Activated gamma-delta T cell treated with Interleukin-2 at 50 U/mL for 16 hours (primary cell): ENCODE measurements at places on chromosomes 7 and 10.

- DNase-seq = no peak
Observed at GRCh38 chr10:5092848-5093790, 1.1 kb upstream of the AKR1C3 start.

DNA sequence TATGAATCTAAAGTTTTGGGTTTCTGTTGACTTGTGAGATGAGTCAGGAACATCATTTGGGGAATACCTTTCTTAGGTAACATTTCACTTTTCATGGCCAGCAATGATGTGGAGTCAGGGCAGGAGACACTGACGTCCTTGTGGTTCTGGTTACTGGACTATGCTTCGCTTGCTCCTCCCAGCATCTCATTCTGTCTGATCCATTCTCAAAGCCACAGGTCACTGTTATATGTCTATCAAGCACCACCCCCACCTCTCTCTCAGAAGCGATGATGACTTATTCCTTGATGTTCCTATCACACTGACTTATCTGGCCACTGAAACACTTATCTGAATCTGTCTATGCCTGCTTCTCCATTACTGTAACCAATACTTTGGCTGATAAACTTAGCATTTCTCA, 51.6 kb downstream of the TES start:
- no peak for DNase-seq

DNA sequence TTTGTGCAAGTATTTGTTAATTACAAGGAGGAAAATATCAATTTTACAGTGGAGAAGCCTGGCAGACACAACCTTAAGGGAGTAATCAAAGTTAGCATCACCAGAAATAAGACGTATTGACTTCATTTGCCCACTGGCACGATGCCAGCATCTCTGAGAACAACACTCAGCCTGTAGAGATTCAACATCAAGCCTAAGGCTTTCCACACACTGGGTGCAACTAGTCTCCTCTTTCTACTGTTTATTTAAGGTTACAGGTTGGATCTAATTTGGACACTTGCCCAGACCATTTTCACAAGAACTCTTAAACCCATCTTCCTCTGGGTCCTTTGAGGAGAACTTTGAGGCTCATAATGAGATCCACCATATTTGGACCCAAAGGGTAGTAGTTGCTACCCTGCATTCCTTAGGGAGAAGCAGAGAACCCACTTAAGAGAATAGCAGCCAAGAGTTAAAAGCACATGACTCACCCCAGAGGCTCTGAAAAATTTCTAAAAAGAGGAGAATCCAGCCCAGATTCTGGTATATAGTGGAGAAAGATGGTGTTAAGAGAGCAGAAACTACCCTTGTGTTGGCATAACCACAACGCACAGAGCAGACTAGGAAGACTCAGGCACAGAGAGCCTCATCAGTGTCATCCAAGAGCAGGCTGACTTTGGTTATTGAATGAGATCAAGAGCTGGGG, 97.3 kb downstream of the CCDC71L start:
- DNase-seq = no peak

- no peak for DNase-seq
Observed at GRCh38 chr7:11473220-11473619, 358.8 kb downstream of the THSD7A start.

DNA sequence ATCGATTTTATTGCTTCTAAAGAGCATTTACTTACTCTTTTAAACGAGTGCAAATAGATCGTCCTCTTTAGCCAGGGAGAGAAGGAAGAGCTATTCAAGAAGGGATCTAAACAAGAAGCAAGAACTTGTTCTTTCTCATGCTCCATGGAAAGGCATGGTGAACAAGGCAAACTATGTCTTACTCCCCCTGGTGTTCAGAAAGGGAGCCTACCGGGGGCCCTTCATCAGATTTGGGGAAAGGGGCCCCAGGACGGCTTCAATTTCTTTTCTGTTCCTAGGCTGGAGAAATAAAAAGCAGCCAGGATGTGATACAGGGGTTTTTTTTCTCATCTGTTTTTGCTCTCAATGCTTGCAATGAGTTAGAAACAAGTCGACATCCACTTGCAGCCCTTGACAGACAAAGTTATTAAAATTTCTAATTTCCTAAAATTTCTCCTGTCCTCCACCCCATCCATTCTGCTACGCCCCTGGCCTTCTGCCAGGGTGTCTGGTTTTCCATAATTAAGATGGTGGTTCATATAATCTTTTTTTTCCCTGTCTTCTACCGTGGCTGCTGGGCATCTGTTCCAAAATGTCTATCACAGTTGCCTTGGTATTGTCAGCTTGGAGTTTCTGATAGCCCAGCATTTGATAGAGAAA, 214.4 kb downstream of the CREB5 start:
- DNase-seq = no peak

GRCh38 chr10:49550563-49550962, 11.6 kb upstream of the ERCC6 start:
- DNase-seq = no peak

DNA sequence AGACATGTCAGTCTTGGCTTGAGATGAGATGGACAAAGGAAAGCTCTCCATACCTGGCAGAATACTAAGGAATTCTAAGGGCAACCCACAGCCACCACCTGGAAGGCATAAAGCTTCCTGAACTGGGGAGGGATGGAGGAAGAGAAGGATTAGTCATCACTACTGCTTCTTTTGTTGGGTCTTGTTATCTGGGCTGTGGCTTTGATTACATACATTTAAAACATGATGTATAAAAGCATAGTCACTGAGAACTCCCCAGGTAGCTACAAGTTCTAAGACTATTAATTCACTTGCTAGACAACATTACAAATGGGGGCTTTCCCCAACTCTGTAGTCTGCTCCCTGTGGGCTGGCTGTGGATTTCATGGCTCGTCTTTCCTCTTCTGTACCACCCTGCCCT, 58.2 kb downstream of the RBM33 start:
- no peak for DNase-seq

- no peak for DNase-seq
Observed at GRCh38 chr7:27423290-27423689, 180.7 kb downstream of the EVX1 start.

- no peak for DNase-seq
Observed at GRCh38 chr7:135562720-135563119, 5.0 kb downstream of the NUP205 start.

GRCh38 chr10:93554760-93555432, 11.6 kb upstream of the FFAR4 start:
- peak; percentile 13 for DNase-seq

- DNase-seq = no peak
Observed at GRCh38 chr7:124171068-124171467, 138.2 kb upstream of the TMEM229A start.

DNA sequence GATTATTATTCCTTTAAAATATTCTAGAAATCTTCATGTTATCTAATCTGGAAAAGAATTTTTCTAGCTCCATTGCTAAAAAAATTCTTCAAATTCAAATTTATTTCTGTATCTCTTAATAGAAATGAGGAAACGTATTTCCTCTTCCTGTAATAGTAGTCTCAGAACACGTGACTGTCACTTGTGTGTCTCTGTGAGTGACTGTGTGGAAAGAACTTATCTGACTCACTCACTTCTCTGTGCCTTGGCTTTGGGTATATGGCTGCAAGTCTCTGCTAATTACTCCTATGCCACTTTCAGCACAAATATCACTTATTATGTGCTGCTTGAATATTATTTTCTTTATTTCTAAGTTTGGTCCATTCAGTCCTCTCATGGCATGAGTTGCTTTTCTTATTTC, 132.7 kb downstream of the CNTNAP2 start:
- DNase-seq = no peak

- DNase-seq = peak; percentile 17
Observed at GRCh38 chr7:29988424-29989256, 961 bp downstream of the SCRN1 start.

- DNase-seq = peak; percentile 36
Observed at GRCh38 chr7:138449580-138449979, 10.5 kb upstream of the TRIM24 start.

GRCh38 chr7:92747041-92747835, 89.1 kb downstream of the CDK6 start:
- DNase-seq = no peak

- DNase-seq = no peak
Observed at GRCh38 chr10:17001961-17002749, 127.5 kb downstream of the CUBN start.

- DNase-seq = no peak
Observed at GRCh38 chr7:158424011-158424410, 163.6 kb downstream of the PTPRN2 start.

GRCh38 chr10:24916365-24916764, 36.0 kb downstream of the PRTFDC1 start:
- DNase-seq = no peak

- DNase-seq = no peak
Observed at GRCh38 chr7:10913457-10913856, 60.2 kb upstream of the PHF14 start.

GRCh38 chr10:133254421-133255120, 16.9 kb downstream of the VENTX start:
- no peak for DNase-seq

DNA sequence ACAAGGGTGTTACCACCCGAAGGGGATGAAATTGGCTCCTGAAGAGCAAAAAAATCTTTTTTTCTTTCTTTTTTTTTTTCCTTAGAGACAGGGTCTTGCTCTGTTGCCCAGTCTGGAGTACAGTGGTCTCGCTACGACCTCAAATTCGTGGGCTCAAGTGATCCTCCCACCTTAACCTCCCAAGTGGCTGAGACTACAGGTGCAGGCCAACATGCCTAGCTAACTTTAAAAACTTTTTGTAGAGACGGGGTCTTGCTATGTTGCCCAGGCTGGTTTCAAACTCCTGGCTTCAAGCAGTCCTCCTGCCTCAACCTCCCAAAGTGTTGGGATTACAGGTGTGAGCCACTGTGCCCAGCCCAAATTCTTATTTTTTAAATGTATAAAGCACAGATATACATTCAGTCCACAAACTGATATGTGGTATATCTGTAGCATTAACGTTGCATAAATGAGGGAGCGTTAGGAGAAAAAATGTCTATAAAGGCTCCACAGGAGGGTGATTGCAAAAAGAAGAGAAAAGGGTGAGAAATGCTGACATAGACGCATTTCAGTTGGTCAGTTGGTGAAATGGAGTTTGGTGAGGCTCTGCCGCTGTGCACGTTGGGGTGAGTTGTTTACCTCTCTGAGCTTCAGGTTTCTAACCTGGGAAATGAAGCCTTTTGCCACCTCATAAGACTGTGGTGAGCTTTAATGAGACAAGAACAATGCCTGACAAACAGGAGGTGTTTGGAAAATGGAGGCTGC, 100.7 kb upstream of the PODXL start:
- DNase-seq = no peak

DNA sequence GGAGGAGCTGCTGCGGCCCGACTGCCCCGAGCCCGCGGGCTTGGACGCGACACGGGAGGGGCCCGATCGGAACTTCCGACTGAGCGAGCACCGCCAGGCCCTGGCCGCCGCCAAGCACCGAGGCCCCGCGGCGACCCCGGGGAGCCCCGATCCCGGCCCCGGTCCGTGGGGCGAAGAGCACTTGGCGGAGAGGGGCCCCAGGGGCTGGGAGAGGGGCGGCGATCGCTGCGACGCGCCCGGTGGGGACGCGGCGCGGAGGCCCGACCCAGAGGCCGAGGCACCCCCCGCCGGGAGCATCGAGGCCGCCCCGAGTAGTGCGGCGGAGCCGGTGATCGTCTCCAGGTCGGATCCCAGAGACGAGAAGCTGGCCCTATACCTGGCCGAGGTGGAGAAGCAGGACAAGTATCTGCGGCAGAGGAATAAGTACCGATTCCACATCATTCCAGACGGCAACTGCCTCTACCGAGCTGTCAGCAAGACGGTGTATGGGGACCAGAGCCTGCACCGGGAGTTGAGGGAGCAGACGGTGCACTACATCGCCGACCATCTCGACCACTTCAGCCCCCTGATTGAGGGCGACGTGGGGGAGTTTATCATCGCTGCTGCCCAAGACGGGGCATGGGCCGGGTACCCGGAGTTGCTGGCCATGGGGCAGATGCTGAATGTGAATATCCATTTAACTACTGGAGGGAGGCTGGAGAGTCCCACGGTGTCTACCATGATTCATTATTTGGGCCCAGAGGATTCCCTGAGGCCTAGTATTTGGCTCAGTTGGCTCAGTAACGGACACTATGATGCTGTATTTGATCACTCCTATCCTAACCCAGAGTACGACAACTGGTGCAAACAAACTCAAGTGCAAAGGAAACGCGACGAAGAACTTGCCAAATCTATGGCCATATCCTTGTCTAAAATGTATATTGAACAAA, 1.4 kb downstream of the OTUD1 start:
- peak; percentile 12 for DNase-seq

DNA sequence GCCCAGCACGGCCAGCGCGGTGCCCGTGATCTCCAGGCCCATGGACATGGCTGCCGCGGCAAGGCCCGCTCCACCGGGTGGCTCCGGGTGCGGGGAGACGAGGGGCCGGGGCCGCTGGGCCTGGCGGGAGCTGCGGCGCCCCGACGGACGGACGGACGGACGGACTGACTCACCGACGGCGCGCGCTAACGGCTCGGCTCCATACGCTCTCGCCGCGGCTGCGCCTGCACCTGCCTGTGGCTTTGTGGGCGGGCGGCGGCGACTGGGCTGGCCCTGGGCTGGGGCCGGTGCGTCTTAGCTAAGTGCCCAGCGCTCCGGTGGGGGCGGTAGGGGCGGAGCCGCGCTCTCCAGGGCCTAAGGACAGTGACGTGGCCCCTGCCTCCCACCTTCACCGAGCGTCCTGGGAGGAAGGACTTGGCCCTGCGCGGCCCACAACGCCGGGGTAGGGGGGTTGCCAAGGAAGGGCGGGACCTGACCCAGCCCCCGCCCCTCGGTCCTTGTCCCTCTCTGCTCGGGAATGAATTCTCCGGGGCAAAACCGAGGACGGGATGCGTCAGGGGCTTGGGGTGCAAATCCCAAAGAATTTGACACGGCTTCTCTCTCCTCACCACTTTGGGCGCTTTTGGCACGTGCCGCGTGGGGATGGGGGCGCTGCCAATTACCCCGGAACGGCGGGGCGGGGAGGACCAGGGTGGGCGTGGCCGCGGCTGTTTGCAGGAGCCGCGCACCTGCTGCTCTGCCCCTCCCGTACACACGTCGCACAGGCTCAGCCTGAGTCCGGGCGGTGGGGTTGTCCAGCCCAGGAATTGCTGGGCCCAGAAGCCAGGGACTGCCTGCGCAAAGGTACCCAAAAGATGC, at the start of gene CLDN3:
Gene CLDN3 (minus strand): TSS at position 269 of the 858 bp plus-strand sequence. CDS start 221 bp downstream, at position 48.
- DNase-seq = no peak

- DNase-seq = no peak
Observed at GRCh38 chr7:124781907-124782734, 16.5 kb upstream of the GPR37 start.

- no peak for DNase-seq
Observed at GRCh38 chr7:117362294-117362888, 39.5 kb upstream of the WNT2 start.

GRCh38 chr10:112843623-112844022, 106.4 kb upstream of the TCF7L2 start:
- DNase-seq = no peak

GRCh38 chr7:30790356-30790755, 19.1 kb downstream of the MINDY4 start:
- no peak for DNase-seq

DNA sequence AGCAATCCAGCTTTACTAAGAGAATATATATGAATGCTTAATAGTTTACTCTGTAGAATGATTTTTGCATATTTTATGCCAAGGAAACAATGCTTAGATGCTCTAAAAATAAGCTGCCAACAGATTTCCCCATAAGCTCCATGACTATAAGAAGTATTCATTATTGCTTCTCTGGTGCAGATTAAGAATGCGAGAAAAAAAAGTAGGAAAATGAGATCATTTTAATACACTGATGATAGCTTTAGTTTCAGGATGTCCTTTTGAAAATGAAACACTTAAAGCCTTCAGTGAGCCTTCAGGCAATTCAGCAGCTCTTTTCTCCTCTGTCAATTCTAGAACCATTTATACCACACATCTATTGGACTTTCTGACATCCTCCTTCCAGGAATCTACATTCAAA, 735.0 kb upstream of the POT1 start:
- DNase-seq = no peak
